ENCODE measurements at places on chromosomes 13 and 19. TPM values are rescaled to one million over a fixed set of nuclear protein-coding genes. Genes with fewer than 3 reads are reported as not detected.

FCAR gene
- not detected for total RNA-seq

CRB3 gene
- 0.26 TPM for total RNA-seq

PLPP2 gene
- 0.07 TPM for total RNA-seq

RNF225 gene
- 1.1 TPM for total RNA-seq

- no peaks in the 10 kb centered on the region for H3K36me3 ChIP-seq
- H3K4me3 ChIP-seq = no peak overlapping the region
- no peaks in the 10 kb centered on the region for H3K4me1 ChIP-seq
- DNase-seq = no peak
Measured at GRCh38 chr19:57123882-57124281, 4.1 kb downstream of the USP29 start.

DNA sequence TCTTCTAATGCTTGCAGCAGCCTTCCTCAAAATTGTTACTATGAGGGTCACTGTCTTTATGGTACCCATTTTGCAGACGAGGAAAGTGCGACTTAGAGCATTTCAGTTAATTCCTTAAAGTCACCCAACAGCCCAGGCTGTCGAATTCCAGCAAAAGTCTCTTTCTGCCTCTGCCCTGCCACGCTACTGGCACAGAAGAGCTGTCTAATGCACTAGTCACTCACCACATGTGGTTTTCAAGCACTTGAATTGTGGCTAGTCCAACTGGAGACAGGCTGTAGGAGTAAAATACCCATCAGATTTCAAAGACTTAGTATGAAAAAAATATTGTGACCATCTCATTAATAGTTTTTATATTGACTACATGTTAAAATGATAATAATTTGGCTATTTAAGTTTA lies 1.7 kb downstream of the FPR1 start:
- no peaks in the 10 kb centered on the region for H3K36me3 ChIP-seq
- no peaks in the 10 kb centered on the region for H3K27me3 ChIP-seq
- H3K4me3 ChIP-seq = no peak overlapping the region
- H3K27ac ChIP-seq = no peak overlapping the region
- no peaks in the 10 kb centered on the region for H3K4me1 ChIP-seq

GRCh38 chr13:108682714-108683113 lies 53.3 kb downstream of the MYO16 start:
- H3K27ac ChIP-seq = no peak overlapping the region
- no peaks in the 10 kb centered on the region for H3K4me1 ChIP-seq
- no peaks in the 10 kb centered on the region for H3K27me3 ChIP-seq
- H3K36me3 ChIP-seq = no peaks in the 10 kb centered on the region
- no peak overlapping the region for H3K4me3 ChIP-seq

DNA sequence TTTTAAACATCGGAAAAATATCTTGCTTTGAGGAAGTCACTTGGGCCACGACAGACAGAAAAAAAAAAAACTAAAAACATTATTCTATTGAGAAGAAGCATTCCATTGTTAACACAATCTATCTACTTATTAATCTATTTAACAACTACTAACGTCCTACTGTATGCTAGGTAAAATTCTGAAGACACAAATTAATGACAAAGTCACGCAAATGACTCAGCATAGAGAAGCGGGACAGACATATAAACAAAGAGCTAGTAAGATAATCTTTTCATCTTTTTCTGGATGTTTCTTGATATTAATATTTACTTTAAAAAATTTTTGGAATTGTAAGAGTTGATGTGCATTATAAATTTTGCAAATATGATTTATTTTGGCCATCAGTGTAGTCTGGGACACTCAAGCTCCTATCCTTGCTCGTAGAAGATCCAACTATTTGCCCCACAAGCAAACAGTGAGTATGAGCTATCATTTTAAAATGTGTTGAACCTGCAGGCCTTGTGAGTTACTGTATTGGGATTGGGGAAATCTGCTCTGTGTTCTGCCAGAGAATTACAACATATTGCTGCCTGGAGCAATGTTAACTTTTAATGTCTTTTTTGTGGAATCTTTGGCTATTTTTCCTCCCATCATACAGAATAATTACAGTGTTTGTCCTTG lies 109.1 kb downstream of the PCDH9 start:
- H3K4me1 ChIP-seq = no peaks in the 10 kb centered on the region
- H3K27ac ChIP-seq = no peak overlapping the region
- H3K36me3 ChIP-seq = no peaks in the 10 kb centered on the region
- H3K4me3 ChIP-seq = no peak overlapping the region
- no peak for DNase-seq

GRCh38 chr19:55697698-55698097 lies 22.7 kb downstream of the EPN1 start:
- no peak for DNase-seq
- H3K27ac ChIP-seq = no peak overlapping the region
- no peaks in the 10 kb centered on the region for H3K27me3 ChIP-seq
- H3K36me3 ChIP-seq = peaks cover 38% of the 10 kb centered on the region
- no peak overlapping the region for H3K4me3 ChIP-seq

Measured in activated CD4-positive, alpha-beta T cell treated with anti-CD3 and anti-CD28 coated beads, Interleukin-2, amount 10 ng/mL, durations not matched to agents 24 days and 14 days (primary cell).